ENCODE measurements at places on chromosomes 5 and 9.

DNA sequence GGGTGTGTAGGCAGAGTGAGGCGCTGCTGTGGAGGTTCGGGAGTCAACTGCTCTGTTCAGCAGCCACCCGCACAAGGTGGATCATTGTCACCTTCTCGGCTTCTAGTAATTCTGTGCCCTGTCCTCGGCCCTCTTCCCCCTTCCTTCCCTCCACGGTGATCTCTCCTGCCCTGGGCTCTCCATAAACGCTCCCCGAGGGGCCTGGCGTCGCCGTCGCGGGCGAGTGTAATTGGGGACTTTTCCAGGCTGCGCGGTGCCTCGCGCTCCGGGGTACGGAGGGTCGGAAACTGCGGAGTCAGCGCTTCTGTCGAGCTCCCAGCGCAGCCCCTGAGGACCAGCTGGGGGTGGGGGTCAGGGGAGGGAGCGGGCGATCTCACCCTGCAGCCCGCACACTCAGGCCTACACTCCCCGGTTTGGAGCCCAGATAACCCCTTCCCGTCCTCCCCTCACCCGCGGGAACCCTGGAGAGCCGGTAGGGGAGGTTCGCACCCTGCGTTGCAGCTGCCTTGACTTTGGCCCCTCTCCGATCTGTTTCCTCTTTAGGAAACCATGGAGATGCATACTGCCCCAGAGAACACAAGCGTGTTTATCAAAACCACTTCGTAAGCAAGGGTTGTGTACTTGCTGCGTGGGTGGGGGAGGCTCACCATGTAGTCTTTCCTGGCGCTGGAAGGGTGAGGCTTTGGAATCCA, 188.3 kb upstream of the ZNF618 start:
- DNase-seq: no peak

GRCh38 chr5:11619339-11620024, 284.8 kb downstream of the CTNND2 start:
- peak; percentile 8 for DNase-seq

- DNase-seq: no peak
These were observed 30.8 kb upstream of the REEP2 start for GRCh38 chr5:138408023-138408422.

DNA sequence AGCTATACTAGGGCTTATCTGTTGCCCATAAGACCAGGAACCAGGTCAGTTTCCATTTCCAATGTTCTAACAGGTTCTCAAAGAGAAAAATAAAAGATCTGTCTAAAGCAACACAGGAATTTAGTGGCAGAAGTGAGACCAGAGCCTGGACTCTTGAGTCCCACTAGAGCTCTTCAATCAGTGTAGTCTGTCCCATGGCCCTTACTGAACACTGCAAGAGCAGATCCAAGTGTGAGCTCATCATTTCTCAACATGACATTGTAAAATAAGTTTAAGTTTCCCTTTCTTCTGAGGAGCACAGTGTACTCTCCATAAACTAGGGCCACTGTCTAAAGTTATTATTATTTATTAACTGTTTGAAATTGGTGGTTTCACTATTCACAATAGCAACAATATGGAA, 8.6 kb upstream of the PAPPA start:
- DNase-seq: no peak

DNA sequence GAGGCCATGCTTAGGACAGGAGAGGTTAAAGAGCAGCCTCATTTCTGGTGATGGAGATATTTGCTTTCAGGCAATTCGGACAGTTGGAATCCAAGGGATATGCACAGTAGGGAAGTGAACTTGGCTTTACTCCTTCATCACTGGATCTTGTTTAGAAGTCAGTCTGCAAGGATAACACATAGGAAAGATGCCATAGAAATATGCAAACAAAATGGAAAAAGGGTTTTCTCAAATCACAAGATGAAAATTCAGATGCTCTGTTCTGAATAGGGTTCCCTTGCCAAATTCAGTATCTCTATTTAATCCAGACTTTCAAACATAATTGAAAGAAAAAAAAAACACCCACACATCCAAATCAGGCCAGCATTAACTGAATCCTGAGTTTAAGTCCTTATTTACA, 166.9 kb downstream of the MEF2C start:
- no peak for DNase-seq

- peak; percentile 12 for DNase-seq
These were observed 1.5 kb downstream of the CATSPER3 start for GRCh38 chr5:134969166-134969565.

DNA sequence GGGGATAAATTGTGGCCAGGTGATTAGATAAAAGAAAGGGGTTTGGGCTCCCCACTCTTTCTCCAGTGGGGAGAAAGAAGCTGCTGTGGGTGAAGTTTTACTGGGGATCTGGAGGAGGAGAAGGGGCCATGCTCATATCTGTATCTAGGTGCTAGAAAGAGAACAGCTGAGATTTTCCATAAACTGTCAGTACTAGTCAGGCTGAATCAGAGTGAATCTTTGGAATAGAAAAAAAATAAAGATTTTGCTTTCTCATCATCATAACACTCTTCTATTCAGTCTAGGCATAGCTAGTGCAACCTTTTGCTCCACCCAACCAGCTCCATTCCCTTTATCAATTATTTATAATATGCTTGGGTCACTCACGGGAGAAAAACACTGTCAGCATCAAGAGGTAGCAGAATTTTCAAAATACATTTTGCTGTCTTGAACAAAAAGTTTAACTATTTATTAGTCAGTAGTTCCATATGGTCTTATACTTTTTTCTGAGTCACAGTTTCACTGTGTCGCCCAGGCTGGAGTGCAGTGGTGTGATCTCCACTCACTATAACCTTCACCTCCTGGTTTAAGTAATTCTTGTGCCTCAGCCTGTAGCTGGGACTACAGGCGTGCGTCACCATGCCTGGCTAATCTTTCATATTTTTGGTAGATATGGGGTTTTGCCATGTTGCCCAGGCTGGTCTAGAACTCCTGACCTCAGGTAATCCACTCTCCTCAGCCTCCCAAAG, 21.3 kb upstream of the ERMP1 start:
- no peak for DNase-seq

DNA sequence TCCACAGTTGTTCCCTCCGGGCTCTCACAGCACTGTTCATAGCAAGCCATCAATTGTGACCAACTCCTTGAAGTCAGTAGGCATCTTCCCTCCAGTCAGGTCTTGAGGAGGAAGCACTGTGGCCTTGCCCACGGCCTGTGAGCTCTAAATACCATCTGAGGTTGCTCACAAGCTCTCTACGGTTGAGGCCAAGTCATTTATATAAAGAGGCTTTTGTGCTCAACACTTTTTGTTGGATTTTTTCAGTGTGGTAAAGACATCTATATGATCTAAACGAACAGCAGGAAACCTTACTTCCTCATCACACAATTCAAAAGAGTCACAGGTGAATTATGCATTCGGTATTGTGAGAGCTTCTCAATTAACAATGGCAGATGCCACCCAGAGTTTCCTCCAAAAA, 97.3 kb downstream of the ZNF462 start:
- DNase-seq: no peak

GRCh38 chr9:127264462-127265219, at the start of gene GARNL3:
GARNL3 (plus strand) TSS chr9:127264774; CDS start chr9:127264878, 104 bp downstream.
- DNase-seq: no peak

DNA sequence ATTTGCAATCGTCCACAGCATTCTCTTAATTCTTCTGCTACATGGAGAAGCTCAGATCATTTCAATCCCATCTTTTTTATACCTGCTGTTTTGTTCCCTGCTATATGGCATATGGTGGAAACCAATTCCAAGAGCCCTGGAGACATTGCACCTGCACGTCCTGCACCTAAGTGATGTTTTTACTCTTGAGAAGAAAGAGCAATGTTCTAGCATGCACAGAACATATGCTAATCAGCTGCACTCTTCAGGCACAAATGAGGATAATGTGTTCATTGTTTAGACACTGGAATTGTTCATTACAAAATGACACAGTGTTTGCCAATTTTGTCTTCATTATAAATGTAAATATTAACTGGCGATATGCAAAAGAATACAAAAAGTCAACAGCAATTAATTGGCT, 935.8 kb downstream of the TLE4 start:
- no peak for DNase-seq

DNA sequence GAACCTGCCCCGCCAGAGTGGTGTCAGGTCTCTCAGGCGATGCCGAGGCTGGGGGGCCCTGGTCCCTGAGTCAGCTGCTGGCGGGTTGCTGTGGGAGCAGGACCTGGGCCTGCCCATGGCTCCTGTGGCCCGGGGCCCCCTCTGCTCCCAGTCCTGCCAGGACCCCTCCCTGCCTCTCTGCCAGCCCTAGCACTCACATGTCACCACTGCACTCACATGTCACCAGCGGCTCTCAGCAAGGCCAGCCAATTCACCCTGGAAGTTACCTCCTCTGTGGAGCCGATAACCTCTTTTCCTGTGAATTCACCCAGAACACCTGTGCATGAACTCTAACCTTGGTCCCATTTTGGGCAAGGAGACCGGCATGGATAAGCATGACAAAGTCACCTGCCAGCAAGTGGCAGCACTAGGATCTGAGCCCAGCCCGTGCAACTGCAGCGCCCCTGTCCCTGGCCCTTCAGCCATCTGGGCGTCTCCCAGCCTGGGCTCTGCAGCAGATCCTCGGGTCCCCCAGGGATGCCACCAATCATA, 170.2 kb downstream of the GAPVD1 start:
- no peak for DNase-seq

GRCh38 chr5:145752534-145752933, 82.6 kb downstream of the PRELID2 start:
- DNase-seq: peak; percentile 46

- DNase-seq: no peak
These were observed 156.0 kb downstream of the MACROH2A1 start for GRCh38 chr5:135242866-135243555.

All from ELR (cell line).